ENCODE measurements at places on chromosomes 7 and 10. TPM values are rescaled to one million over a fixed set of nuclear protein-coding genes. Genes with fewer than 3 reads are reported as not detected.

C10orf105 gene
- total RNA-seq = not detected

HMX2 gene
- not detected for total RNA-seq

OR2A1 gene
- 0.12 TPM for total RNA-seq

DNA sequence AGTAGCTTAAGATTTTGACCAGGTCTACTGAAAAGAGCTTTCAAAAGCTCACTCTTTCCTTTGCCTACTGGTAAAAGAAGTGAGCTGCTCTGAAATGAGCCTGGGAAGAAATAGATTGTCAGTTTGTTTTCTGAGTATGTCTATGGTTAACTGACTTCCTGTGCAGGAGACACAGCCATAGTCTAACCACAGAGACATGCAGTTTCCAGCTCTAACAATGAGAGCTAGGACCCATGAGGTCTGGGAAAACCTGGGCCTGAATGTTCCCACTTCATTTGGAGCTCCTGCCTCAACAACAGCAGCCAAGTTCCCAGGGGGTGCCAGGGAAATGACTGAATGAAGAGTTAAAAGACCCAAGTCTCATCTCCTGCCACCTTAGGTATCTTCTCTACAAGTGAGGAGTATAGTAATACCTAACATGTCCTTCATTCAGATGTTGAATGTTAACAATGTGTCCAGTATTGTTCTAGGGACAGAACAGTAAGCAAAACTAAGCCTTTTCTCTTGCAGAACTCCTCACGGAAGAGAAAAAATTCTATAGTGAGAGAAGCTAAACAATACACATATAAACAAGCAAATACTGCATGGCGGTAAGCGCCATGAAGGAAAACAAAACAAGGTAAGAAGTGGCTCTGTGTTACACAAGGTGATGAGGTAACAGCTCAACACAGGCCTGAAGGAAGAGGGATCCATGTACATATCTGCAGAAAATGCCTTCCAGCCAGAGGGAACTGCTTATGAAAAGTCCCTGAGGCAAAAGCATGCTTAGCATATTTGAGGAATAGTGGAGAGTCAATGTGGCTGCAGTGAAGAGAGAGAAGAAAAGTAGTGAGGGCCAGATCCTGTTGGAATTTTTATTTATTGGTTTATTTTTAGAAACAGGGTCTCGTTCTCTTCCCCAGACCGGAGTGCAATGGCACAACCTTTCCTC lies 26.4 kb upstream of the ANKRD1 start:
- DNase-seq = no peak
- no peaks in the 10 kb centered on the region for H3K4me1 ChIP-seq
- no peak overlapping the region for H3K27ac ChIP-seq
- no peak overlapping the region for H3K4me3 ChIP-seq

GRCh38 chr10:119658274-119658673 lies 7.1 kb downstream of the BAG3 start:
- peaks cover 8% of the 10 kb centered on the region for H3K36me3 ChIP-seq
- H3K27me3 ChIP-seq = no peaks in the 10 kb centered on the region
- H3K4me1 ChIP-seq = peaks cover 16% of the 10 kb centered on the region

GRCh38 chr10:5504146-5505072 lies 5.0 kb upstream of the CALML5 start:
- H3K4me1 ChIP-seq = peaks cover 21% of the 10 kb centered on the region
- no peak overlapping the region for H3K4me3 ChIP-seq
- DNase-seq = no peak
- peaks cover 17% of the 10 kb centered on the region for H3K27me3 ChIP-seq

GRCh38 chr7:80929619-80930018 lies 10.8 kb upstream of the SEMA3C start:
- no peak for DNase-seq
- H3K27ac ChIP-seq = no peak overlapping the region
- peaks cover 5% of the 10 kb centered on the region for H3K4me1 ChIP-seq
- H3K27me3 ChIP-seq = no peaks in the 10 kb centered on the region
- H3K4me3 ChIP-seq = no peak overlapping the region

GRCh38 chr7:46157404-46157803 lies 236.3 kb upstream of the IGFBP3 start:
- no peak overlapping the region for H3K27ac ChIP-seq
- H3K4me1 ChIP-seq = peaks cover 3% of the 10 kb centered on the region
- no peaks in the 10 kb centered on the region for H3K36me3 ChIP-seq
